ENCODE measurements at places on chromosomes 4 and X.

DNA sequence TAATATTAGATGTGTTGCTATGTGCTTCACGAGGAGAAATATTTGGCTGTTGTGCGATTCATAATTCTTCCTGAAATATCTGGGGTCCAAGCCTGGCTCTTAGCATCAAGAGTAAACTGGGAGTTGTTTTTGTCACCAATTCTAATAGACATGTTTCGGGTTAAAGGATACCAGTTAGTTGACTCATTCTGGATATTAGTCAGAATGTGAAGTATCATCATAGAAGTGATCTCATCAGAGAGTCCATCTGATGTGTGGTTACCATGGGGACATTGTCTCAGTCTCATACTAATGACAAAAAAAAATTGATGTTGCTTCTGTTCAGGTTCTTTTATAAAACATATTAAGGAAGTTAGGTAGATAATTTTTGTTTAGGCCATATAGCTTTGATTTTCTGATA lies 57.2 kb upstream of the MTMR1 start:
- no peak for DNase-seq

GRCh38 chrX:15343075-15343476 lies 7.8 kb upstream of the PIGA start:
- DNase-seq = no peak

GRCh38 chr4:78784236-78784865 lies 8.2 kb downstream of the BMP2K start:
- no peak for DNase-seq

GRCh38 chr4:177047851-177048174 lies 255.1 kb upstream of the VEGFC start:
- no peak for DNase-seq

GRCh38 chrX:20451929-20452328 lies 185.2 kb upstream of the RPS6KA3 start:
- peak; percentile 59 for DNase-seq

- no peak for DNase-seq
Observed at GRCh38 chr4:83876047-83876446, 340.1 kb downstream of the GPAT3 start.

- no peak for DNase-seq
Observed at GRCh38 chr4:98951710-98952109, 22.8 kb upstream of the EIF4E start.

- DNase-seq = no peak
Observed at GRCh38 chrX:17553469-17553868, 178.5 kb downstream of the NHS start.

DNA sequence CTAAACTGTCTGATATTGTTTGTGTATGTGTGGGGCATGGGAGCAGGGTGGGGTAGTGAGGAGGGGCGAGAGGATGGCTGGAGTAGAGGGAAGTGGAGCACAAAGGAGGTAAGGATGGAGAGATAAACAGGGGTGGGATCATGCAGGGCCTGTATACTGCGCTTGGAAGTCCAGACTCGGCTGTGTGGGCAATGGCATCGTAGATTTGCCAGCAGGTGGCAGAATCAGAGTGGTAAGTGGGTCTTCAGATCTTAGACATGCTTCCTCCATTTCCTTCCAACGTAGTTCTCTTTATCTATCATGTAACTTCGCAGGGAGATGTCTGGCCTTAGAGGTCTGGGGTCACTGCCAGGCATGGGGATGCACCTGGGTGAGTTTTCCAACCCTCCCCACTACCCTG lies 155.5 kb downstream of the PDGFRA start:
- no peak for DNase-seq

- DNase-seq = no peak
Observed at GRCh38 chrX:42442745-42443144, 335.2 kb downstream of the PPP1R2C start.

- DNase-seq = no peak
Observed at GRCh38 chrX:133812402-133812801, 173.0 kb downstream of the GPC3 start.

GRCh38 chrX:103585411-103586313 lies at the start of gene TCEAL4:
Gene TCEAL4, plus strand, starts transcription at chrX:103585515. Its CDS starts 1,161 bp downstream, at chrX:103586676.
- peak; percentile 84 for DNase-seq

DNA sequence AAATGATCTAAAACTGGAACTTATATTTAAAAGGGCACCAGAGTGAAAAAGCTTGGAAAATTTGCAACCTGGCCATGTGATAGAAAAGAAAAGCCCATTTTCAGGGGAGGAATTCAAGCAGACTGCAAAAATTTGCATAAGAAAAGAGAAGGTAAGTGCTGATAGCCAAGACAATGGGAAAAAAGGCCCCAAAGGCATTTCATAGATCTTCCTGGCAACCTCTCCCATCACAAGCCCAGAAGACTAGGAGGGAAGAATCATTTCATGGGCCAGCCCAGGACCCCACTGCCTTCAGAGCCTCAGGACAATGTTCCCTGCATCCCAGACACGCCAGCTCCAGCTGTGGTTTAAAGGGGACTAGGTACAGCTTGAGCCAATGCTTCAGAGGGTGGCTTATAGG lies 887.3 kb upstream of the DIAPH2 start:
- no peak for DNase-seq

- no peak for DNase-seq
Observed at GRCh38 chr4:161519611-161520010, 644.2 kb downstream of the FSTL5 start.

DNA sequence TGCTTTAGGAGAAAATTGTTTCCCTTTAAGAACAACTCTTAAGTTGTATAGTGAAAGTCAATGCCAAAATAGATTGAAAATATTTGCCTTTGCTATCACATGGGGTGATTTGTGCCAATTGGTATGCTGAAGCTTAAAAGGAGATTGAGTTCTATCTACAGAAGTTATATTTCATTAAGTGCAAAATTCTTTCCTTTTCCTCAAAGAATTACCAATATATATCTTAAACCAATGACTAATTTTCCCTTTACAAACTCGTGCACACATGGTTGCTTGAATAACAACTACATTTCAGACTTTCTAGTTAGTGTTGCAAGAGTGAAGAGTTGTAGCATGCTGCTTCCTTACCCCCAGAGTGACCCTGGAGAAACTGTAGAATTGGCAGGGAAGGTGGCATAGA lies 990.0 kb upstream of the PABPC4L start:
- no peak for DNase-seq

- no peak for DNase-seq
Observed at GRCh38 chrX:39293203-39293602, 491.9 kb downstream of the MID1IP1 start.

DNA sequence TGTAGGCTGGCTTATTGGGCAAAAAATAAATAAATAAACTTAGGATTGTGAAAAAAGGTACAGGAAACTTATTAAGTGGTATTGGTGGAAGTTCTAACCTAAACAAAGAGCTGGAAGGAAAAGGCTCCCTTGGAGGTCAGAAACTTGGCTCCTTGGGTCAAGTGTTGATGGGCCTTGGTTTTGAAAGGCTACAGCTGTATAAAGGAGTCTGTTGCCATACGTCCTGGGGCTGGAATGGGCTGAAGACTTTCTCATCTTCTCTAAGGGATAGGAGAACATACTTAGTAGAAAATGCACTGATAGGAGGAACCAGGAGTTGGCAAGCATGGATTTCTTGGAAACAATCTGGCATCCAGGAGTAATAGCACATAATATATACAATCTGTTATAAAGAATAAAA lies 56.6 kb downstream of the PDLIM5 start:
- DNase-seq = no peak

DNA sequence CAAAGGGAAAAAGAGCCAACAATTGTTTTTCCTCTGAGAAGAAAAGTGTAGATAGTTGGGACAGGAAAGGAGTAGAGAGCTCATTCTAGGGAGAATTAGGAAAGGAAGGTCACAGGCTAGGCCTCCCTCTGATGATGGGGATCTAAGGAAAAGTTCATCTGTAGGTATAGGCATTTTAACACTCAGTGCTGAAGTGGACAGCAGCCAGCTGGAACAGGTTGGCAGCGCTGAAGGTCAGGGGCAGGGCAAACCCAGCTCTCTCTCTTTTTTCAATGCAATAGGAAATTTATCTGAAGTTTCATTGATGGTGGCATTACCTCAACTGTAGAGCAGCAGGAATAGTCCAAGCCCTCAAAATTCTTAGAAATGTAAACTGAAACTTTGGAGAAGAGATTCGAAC lies 98.5 kb upstream of the ETNPPL start:
- DNase-seq = no peak

DNA sequence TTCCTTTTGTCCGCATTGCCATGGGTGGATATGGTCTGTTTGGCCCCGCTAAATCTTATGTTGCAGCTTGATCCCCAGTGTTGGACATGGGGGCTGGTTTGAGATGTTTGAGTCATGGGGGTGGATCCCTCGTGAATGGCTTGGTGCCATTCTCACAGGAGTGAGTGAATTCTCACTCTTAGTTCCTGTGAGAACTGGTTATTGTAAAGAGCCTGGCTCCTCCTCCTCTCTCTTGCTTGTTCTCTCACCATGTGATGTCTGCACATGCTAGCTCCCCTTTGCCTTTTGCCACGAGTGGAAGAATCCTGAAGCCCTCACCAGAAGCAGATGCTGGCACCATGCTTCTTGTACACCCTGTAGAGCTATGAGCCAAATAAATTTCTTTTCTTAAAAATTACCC lies 22.6 kb upstream of the STBD1 start:
- DNase-seq = no peak

- DNase-seq = no peak
Observed at GRCh38 chr4:2673157-2673556, 83.0 kb downstream of the TNIP2 start.

DNA sequence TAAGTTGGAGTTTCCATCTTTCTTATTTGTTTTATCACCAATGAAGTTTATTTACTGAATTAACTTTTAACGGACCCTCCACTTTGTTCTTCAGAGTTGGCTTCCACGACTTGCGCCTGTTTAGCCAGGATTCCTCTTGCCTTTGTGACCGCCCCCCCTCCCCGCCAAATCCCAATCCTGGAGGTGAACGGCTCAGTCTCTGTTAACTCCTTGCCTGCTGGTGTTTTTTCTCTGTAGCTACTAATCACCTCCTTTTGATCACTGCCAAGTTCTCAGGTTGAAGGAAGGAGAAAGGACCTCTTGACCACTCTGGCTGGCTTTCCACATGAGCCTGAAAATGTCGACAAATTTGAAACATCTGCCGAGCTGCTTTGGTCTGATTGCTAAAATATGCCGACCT lies 46.8 kb upstream of the BCOR start:
- DNase-seq = no peak

DNA sequence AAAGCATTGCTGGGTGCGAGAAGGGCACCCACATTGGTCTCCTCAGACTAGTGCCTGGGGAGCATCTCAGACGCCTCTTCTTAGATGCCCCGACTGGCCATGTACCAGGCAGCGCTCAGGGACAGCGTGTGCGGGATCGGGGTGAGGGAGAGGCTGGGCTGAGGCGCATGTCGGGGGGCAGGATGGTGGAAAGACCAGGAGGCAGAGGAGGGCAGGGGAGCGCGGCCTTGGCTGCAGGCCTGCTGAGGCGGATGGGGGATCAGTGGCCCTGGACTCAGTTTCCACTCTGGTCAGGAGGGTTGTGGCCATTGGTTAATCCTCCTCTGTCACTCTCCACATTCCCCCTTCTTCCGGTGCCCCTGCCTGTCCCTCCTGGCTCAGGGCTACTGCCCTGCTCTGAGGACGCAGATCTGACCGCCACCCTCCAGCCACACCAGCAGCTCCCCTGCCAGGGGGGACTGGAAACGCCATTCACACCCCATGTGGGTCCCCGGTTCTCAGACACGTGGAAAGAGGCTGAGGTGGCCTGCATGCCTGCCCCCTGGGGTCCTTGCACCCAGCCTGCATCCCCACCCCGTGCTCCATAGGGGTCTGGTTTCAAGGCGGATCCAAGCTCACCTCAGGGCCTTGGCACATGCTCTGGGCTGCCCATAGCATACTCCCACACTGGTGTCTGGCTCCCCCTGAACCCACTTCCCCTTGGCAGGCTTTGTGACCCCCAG lies 105.9 kb downstream of the CPZ start:
- DNase-seq = no peak

- no peak for DNase-seq
Observed at GRCh38 chr4:185797018-185797417, 15.0 kb downstream of the SORBS2 start.

DNA sequence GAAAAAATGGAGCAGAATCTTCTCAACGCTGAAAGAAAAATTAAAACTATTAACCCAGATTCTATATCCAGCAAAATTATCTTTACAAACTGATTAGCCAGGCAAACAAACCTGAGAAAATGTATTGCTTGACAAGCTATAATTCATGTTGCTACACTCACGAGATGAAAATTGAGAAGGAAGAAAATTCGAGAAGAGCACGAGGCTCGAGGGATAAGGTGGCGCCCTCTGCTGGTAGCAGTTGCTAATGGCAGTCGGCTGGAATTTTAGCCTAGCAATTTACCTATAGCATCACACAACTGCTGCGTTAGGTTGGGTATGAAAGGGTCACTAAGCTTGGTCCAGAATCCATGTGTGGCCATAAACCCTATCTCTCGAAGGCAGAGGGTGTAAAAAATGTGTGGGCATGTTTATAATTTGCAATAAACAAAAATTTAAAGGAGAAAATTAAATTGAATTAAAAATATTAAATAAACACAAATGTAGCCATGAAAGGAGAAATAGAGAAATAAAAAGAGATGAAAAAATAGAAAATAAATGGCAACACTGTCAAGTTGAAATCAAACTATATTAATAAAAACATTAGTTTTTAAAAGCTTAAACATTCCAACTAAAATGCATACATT lies 126.6 kb downstream of the PPP4R3C start:
- peak; percentile 5 for DNase-seq

DNA sequence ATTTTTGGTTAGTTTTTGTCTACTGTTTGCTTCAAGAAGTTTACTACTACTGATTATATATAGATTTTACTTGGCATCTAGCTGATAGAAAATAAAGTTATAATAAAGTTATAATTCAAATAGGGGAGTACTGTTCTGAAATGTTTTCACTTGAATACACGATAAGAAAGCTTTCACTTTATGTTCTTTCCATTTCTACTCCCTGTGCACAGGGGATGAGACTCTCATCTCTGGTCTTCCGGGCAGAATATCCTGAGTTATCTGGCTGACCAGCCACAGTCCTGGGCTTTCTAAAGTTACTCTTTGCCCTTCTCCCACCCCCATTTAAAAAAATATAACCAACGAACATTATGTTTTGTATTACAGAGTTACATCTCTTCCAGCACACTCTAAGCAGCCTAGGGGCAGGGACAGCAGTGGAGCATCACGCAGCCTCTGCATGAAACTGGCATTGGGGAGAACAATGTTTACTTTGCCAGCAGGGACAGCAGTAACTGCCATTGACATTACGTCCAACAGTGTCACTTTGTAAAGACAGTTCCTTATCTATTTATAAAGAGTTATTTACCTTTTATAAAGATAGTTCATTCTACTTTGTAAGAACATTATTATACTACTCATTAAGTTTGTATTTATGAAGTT lies 64.3 kb downstream of the METTL14 start:
- no peak for DNase-seq

GRCh38 chrX:9392445-9392844 lies 72.4 kb upstream of the TBL1X start:
- no peak for DNase-seq

DNA sequence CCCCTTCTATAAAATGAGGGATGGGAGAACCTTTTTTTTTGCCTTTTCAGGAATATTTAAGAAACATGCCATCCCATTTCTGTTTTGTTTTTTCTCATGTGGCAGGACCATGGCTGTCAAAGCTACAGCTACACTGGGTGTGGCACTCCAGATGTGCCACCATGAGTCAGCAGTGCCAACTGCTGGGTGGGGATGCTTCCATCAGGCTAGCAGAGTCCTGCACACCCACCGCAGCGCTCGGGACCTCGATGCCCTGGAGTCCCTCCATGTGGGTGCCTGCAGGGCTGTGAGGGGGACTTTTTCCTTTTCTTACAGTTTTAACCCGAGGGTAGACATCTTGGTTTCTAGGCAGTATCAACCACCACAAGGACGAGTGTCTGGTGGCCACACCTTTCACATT lies 352.6 kb downstream of the NR3C2 start:
- no peak for DNase-seq

GRCh38 chr4:109332926-109333464 lies 30.5 kb upstream of the COL25A1 start:
- DNase-seq = no peak
